ENCODE measurements at places on chromosomes 3 and 15.

GRCh38 chr15:73844356-73844755 lies 29.0 kb upstream of the TBC1D21 start:
- no peak for DNase-seq

GRCh38 chr15:80587816-80588456 lies 107.2 kb upstream of the ABHD17C start:
- DNase-seq = peak; percentile 60

DNA sequence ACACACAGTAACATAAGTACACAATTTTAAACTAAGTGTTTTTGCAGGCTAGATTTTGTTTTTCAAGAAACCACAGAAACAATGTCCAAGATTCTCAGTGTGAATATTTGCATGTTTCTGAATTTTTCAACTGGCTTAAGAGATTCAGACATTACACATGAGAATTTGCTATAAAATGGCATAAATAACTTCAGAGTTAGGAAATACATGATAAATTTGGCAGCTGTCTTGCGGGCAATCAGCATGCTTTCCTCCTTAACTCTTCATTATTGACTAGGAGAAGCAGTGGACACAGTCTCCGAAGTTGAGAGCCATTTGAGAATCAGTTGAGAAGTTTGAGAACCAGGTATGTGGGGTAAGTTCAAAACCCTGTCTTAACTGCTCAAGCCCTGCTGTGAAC lies 625.6 kb upstream of the SGO1 start:
- DNase-seq = no peak

DNA sequence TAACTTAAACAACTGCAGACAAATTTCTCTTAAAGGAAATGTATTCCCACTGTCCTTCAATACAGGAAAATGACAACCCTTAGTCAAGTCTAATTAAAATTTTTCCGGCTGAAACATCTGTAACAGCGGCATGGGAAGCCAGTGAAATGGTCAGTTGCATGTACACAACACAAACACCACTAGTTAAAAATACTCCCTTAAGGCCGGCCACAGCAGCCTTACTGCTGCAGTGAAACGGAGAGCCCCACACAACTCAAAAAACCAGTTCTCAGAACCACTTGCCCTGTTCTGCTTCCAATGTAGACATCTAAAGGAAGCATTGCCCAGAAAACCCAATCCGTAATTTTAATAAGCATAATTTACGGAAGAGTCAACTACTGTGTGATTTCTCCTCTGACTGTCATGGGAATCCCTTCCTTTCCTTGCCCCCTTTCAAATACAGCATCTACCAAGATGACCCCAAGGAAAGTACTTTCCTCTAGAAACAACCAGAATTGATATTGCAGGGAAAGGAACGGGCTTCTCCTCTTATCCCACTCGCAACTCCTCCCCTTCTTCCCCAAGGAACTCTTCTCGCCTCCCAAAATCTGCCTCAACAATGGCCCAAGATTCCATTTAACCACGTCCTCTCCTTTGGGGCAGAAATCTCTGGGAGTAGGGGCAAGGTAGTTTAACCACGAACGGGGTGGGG lies 1.6 kb downstream of the FBN1 start:
- DNase-seq = no peak

DNA sequence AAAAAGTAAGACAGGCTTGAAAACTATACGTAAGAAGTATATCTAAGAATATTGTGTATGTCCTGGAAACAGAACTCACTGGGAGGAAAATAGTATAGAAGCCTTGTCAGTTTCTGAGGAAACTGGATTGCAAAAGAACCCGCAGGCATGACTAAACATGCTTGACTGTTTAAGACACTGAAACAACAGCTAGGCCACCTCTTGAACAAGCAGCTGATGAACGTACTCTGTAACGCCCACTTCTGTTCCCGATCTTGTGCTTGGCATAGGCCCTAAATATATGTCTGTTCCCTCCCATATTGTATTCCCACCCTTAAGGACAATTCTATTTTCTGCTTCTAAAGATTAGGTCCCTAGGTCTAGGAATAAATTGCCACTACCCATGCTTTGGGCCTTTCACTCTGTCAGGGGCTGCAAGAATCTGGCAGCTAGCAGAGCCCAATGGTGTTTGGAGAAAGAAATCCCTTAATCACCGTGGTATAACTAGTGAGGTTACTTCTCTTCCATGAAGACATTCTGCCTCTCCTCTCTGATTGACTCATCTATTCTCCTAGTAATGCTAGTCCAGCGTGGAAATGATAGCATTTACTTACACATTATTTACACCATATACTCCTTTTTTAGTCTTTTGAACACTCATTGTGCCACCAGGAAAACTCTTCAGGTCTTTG lies 46.2 kb downstream of the CD200 start:
- DNase-seq = peak; percentile 61

GRCh38 chr3:73061416-73061815 lies at the start of gene EBLN2:
Gene EBLN2, plus strand, starts transcription at chr3:73061659. Its CDS starts 423 bp downstream, at chr3:73062082.
- no peak for DNase-seq

DNA sequence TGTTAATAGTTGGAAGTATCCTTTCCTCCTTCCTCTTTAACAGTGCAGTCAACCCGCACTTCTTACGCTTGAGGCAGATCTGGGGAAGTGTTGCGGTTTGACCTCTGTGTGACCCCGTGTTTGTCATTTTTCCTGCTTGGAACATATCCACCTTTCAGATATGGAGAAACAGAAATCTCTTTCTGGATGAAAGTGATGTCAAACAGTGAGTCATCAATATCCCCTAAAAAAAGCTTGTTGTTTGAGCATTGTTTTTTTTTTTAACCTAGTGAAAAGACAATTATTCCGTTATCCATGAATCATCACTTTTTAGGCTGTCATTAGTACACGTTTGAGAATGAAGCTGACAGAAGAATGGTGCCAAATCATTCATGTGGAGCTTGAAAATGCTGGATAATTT lies 293.7 kb downstream of the ARPP21 start:
- DNase-seq = peak; percentile 88

DNA sequence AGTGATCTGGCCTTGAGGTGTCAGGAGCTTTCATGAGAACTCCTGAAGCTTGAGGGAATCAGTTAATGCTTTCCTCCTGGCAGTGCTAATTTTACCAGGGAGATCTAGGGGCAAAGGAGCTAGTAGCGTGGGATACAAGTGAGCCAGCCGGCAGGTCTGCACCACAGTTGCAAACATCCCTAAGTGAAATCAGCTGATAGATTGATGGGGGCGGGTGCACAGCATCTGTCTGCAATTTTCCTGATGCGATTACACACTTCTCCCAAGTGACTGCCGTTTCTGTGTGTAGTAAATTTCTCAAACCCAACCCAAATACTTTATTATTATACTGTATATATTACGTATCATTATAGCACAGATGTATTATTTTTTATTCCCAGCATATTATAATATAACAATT lies 304.5 kb downstream of the AGBL1 start:
- DNase-seq = no peak

- no peak for DNase-seq
Measured at GRCh38 chr3:164748626-164749025, 329.7 kb downstream of the SI start.

GRCh38 chr3:178300441-178300959 lies 235.7 kb upstream of the KCNMB2 start:
- DNase-seq = peak; percentile 44

DNA sequence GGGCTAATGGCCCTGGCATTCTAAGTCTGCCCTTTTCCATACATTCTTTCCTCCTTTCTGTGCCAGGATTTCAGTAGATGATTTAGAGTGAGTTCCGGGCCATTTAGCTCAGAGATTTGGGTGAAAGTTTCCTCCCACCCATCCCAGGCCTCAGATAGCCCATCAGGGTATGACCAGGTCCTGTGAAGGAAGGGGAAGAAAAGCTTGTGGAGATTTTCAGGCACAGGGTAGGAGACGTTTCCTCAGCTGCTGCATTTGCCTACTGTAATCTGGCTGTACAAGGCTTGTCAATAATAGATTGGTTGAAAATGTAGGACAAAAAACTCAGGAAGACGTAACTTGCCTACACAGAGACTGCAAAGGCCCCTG lies 63.2 kb upstream of the BCL6 start:
- no peak for DNase-seq

DNA sequence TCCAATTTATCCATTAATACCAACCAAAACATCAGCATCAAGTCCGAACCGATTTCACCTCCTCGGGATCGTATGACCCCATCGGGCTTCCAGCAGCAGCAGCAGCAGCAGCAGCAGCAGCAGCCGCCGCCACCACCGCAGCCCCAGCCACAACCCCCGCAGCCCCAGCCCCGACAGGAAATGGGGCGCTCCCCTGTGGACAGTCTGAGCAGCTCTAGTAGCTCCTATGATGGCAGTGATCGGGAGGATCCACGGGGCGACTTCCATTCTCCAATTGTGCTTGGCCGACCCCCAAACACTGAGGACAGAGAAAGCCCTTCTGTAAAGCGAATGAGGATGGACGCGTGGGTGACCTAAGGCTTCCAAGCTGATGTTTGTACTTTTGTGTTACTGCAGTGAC lies 20.8 kb downstream of the LYSMD4 start:
- no peak for DNase-seq

GRCh38 chr3:34185301-34185700 lies 386.9 kb downstream of the PDCD6IP start:
- no peak for DNase-seq

DNA sequence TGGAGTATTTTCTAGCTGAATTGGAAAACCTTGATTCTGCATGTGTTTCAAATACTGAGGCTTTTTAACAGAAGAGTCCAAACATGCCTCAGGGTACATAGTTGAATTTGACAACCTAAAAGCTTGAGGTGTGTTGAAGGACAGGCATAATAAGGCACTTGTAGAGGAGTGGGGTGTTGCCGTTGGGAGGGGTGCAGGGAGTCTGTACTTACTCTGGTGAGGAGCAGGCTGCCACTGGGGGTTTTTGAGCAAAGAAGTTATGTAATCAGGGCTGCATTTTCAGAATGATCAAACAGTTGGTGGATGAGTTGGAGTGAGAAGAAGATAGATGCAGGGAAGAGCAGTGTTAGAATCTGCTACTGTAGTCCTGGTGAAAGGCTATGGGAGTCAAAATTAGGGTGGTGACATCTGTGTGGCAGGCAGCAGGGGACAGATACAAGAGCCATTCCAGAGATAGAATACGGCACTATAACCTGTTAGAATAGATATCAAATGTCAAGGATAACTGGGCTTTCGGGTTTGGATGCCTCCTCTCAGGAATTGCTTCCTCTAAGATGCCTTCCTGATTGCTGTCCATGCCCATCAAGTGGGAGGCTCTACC lies 161.6 kb downstream of the GHSR start:
- DNase-seq = no peak

GRCh38 chr3:66047311-66048050 lies 8.8 kb upstream of the MAGI1 start:
- peak; percentile 71 for DNase-seq

DNA sequence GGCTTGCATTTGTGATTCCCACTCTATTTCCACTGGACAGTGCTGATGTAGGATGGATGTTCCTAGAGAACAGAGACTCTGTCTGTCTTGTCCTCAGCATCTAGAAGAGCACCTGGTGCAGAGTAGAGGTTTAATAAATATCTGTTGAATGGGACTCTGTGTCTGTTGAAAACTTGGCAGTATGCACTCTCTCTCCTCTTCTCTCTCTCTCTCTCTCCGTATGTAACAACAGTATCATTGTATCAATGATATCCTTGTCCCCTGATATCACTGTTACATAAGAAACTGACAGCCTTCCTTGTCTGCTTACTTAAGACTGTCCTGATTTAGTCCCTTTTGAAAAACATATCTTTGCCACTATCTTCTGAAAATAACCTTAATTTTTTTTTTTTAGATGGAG lies 24.3 kb upstream of the MGLL start:
- no peak for DNase-seq

DNA sequence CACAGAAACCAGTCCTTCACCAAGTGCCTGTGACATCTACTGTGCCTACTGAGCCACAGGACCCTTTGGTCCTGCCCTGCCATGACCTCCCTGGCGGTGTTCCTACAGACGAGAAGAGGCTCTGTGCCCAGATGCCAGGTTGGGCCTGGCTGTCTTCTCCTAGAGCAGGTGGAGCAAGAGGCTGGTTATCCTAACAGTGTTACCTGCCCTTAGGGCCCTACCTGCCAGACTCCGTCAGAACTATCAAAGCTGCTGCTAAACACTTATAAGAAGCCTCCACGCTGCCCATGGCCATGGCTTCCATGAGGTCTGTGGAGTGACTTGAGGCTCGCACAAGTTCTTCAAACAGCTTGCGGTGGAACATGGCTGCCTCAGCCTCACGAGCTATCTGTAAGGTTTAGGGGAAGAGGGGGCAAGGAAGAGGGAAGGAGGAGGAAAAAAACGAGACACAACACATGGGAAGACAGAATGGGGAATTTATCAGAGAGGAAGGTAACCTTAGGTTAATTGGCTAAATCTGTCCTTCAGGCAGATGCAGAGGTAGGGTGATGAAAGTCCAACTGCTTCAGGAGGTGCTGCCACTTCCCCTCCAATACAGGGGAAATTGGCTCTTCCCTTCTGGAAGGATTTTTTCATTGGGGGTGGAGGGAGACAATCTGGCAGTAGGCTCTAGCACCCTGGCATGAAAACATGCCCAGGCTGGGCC lies 5.4 kb upstream of the GRAMD2A start:
- DNase-seq = no peak

GRCh38 chr3:139639662-139640061 lies 38.1 kb downstream of the NMNAT3 start:
- no peak for DNase-seq

GRCh38 chr3:187064210-187065115 lies 74.8 kb downstream of the RPL39L start:
- peak; percentile 17 for DNase-seq

DNA sequence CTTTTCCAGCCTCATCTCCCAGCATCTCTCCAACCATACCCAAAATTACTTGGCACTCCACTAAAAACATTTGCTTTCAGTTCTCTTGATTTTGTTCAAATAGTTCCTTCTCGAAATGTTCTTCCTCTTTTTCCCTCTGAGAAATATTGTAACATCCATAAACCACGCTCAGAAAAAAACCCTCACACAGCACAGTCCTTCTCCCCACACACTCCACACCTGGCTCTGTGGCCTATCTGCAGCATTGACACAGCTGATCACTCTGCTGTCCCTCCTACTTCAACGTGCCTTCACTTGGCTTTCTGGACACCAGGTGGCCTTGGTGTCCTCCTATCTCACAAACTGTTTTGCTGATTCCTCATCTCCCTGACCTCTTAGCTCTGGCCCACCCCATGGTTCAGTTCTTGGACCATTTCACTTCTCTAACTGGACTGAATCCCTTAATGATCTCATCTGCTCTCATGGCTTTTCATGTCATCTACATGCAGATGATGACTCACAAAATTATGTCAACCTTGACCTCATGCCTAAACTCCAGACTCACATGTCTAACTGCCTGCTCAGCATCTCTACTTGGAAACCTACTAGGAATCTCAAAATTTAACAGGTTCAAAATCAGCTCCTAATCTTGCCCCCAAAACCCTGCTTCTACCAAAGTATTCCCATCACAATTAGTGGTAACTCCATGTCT lies 93.3 kb downstream of the TRIM42 start:
- DNase-seq = no peak

DNA sequence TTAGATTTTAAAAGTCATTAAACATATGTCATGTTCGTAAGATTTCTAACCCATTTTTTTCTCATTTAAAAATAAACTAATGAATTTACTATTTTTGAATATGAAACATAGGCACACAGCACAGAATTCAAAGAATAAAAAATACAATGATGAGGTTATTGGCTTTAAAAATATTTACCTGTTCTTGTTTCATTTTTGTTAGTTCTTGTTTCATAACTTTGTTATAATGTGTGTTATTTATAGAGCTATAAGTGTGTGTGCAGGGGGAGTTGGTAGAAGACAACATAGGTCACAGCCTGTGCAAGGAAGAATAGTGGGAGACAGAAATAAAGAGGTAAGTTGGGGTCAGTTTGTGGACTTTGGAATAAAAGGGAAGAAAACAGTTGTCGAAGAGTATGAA lies 30.8 kb upstream of the NRROS start:
- DNase-seq = no peak

GRCh38 chr15:78071383-78071782 lies 6.1 kb downstream of the TBC1D2B start:
- no peak for DNase-seq
